ENCODE measurements at places on chromosomes 5 and 9.

DNA sequence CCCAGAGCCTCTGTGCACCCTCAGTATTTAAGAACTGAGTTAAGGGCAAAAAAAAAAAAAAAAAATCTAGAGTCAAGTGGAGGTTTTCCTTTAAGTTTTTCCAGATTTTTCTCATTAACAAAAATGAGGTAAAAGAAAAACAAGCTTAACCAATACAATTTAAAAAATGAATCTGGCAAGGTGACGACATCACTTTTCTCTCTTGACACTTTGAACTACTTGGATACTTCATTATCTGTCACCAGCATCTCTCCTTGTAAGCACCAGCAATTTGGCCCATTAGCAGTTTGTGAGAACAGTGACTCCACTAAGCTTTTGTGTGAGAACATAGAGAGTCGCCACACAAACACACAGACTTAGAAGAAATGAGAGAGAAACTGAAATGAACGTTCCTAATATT is 345.7 kb upstream of the SLC30A5 start:
- DNase-seq: no peak

- no peak for DNase-seq
These were observed 532.7 kb upstream of the GRAMD2B start for GRCh38 chr5:125890511-125890931.

DNA sequence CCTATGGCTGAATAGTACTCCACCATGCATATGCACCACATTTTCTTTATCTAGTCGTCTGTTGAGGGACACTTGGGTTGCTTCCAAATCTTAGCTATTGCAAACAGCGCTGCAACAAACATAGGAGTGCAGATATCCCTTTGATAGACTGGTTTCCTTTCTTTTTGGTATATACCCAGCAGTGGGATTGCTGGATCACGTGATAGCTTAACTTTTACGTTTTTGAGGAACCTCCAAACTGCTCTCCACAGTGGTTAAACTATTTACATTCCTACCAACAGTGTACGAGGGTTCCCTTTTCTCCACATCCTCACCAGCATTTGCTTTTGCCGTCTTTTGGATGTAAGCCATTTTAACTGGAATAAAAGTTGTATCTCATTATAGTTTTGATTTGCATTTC is 142.6 kb downstream of the TARS1 start:
- no peak for DNase-seq

DNA sequence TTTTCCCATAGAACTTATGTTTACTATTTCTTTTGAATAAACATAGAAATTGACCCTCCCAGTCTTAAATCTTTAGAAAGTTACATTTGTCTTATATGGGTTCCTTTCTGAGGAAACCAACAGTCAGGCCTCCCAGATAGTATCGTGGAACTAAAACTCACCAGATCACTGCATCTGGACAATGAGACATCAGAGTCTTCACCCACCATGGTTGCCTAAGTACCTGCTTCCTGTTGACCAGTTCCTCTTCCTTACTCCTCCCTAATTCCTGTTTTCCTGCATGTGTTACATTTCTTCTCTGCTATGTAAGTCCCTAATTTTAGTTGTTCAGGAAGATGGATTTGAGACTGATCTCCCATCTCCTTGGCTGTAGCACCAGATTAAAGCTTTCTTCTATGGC is 462.2 kb downstream of the DIRAS2 start:
- DNase-seq: no peak

DNA sequence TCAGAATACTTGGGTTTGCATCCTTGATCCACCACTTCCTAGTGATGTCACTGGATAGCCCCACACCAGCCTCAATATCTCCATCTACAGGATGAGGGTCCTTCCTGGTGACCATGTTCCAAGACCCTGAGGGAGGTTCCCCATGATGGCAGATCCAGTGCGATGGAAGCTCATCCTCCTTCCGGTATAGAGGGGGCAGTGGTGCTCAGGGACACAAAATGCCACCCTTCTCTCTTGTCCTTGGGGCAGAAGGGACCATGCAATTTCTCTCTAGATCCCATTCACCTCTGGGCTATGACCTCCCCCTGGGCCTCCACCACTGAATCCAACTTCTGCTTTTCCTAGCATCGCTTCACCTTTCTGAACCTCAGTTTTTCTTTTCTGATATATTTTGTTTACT is 5.4 kb upstream of the SLC25A51 start:
- DNase-seq: no peak

DNA sequence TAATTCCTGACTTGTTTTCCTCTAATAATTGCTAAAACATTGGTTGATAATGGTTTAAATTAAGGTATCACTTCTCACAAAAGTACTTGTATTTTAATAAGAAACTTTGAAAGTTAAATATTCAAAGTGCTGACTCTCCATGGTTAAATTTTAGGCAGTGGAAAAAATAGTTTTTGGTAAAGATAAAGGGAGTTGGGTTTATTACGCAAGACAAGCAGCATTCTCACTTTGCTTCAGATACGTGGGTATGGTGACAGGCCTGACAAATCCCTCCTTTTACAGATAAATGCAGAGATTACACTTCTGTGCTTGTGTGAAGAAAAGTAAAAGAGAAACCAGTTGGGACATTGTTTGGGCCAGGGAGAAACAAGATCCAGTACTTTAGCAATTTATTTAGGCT is 14.5 kb upstream of the FAM170A start:
- DNase-seq: no peak

DNA sequence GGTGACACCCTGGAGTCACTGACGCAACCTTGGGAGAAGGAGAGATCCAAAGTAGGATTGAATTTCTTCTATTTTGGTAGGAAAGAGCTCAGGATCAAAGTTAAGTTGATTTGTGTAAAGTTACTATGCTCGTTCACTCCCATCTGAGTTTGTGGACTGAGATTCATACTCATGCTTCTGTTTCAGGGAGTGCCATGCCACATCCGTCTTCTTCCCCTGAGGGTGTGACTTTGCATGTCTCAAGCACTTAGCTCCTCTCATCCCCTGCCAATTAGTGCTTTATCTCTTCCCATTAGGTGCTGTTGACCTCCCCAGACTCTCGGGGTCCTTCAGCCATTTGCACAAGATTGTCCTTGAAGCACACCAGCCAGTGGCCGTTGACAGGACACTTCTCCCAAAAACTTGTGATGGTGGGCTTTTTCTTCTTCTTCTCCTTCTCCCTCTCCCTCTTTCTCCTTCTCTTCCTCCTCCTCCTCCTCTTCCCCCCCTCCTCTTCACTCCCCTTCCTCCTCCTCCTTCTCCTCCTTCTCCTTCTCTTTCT is 232.2 kb upstream of the KLF4 start:
- no peak for DNase-seq

DNA sequence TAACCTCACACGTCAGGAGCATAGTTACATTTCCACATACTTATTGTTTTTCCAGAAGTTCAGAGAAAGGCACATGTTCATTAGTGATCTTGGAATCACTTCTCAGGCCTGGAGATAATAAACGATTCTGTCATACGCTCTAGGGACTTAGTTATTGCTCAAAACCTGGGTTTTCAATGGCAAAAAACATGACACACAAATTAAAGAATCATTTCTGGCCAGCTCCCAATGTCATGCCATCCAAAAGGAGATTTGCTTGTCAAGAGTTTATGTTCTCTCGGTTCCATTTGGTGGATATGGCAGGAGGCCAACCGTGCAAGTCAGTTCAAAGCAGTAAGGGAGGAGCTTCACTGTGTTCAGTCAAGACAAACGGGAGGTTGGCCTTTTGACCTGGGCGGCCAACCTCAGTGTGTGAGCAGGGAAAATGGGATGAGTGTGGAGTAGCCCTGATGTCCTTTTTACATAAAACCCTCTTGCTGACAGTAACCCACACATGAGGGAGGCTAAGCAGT is 123.4 kb downstream of the NXNL2 start:
- no peak for DNase-seq

DNA sequence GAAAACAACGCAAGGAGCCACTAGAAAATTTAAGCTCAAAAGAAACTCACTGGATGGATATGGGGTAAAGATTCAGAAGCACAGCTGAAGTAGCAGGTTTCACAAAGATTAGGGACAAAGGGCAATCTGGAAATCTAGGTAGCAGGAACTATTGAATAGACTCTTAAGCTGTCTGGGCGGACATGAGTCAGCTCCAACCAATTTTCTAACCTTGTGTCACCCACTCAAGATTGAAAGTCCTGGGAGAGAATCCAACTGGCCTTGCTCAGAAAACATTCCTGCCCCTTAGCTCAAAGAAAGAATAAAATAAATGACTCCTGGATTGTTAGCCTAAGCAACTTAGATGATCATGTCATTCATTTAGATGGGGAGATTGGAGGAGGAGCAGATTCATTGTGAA is 69.2 kb downstream of the STK32A start:
- no peak for DNase-seq

Measured in NCI-H1092 (cell line).